Retina (tissue), 1 donor: ENCODE measurements at places on chromosomes 3 and 15.

GRCh38 chr3:3110299-3110630 is at the start of gene IL5RA:
IL5RA (minus strand) TSS chr3:3110374; CDS start chr3:3104984, 5,390 bp downstream.
- DNase-seq: no peak

GRCh38 chr3:150348500-150348899 is 59.6 kb upstream of the TSC22D2 start:
- no peak for DNase-seq

- DNase-seq: no peak
These were observed 32.1 kb upstream of the HEG1 start for GRCh38 chr3:125087768-125088391.

DNA sequence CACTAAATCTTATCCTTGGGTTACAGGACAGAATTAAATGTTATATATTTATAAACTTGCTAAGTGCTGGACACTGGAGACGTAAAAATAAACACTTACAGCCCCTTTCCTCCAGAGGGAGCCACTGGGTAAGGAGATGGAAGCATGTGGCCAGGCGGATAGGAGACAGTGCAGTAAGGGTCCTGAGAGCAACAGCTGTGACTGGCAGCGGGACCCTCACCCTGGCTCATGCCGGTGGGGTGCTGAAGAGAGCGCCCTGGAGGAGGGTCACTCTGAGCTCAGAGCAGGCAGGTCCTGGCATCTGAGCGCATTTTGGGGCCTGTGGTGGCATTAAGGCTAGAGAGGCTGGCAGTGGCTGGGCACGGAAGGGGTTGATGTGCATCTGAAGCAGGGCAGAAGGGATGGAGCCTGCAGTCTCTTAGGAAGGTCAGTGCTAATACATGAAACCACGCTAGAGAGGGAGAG is 16.0 kb downstream of the SEC61A1 start:
- DNase-seq: peak; percentile 32

- DNase-seq: no peak
These were observed 65.6 kb upstream of the PRR23C start for GRCh38 chr3:139110072-139110830.

DNA sequence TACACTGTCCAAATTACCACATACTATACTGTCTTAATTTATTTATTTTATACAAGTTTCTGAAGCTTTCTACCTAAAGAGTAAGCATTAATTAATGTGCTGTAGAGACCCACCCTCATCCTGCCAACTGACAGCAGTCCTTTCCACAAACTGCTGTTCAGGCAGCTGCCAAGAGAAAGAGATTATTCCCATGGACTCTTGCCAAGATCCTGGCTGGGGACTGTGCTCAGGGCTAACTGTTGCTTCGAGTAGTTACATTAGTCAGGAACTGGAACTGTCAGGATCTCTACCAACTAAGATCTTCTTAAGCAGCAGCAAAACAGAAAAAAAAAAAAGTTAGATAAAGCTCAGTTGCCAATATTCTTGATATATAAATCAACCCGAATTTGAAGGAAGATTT is 398.8 kb downstream of the MECOM start:
- DNase-seq: peak; percentile 62

DNA sequence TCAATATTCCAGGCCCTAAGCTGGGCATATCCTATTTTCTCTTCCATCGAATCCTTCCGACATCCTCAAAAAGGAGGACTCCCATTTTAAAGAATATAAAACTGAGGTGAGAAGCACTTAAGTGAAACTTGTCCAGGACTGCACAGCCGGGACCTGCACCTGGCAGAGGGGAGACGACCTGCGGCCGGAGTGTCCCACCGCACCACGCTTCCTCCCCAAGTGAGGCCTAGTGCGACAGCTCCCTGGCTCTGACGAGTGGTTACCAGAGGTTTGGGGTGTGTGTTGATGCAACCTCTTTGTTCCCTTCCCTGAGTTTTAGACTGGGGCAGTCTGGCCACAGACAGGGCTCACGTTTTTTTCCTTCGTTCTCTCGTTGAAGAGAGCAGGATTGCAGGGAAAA is 24.9 kb upstream of the ATP2B2 start:
- no peak for DNase-seq

- DNase-seq: no peak
These were observed 58.1 kb downstream of the PDIA5 start for GRCh38 chr3:123124971-123125370.

GRCh38 chr3:35187908-35188307 is 451.4 kb upstream of the ARPP21 start:
- no peak for DNase-seq

- DNase-seq: no peak
These were observed 90.0 kb upstream of the ICE2 start for GRCh38 chr15:60568914-60569391.

- no peak for DNase-seq
These were observed 82.8 kb upstream of the IGF1R start for GRCh38 chr15:98565566-98565965.

- peak; percentile 52 for DNase-seq
These were observed 124.7 kb upstream of the RBMS3 start for GRCh38 chr3:29156086-29156715.

DNA sequence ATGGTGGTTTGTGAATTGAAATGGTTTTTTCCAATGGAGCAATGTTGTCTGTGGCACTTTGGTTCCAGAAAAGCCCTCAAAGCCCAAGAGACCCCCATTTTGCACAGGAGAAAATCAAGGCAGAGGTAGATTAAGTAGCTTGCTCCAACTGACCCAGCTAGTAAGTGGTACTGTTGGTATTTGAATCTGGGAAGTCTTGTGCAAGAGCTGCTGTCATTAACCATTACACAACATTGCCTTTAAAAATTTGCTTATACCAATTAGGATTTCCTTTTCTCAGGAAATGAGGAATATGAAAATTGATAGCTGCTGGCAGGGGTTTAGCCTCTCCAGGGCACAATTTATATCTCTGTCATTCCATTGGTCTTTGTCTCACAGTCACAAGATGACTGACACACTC is 102.4 kb upstream of the UBE3A start:
- no peak for DNase-seq

DNA sequence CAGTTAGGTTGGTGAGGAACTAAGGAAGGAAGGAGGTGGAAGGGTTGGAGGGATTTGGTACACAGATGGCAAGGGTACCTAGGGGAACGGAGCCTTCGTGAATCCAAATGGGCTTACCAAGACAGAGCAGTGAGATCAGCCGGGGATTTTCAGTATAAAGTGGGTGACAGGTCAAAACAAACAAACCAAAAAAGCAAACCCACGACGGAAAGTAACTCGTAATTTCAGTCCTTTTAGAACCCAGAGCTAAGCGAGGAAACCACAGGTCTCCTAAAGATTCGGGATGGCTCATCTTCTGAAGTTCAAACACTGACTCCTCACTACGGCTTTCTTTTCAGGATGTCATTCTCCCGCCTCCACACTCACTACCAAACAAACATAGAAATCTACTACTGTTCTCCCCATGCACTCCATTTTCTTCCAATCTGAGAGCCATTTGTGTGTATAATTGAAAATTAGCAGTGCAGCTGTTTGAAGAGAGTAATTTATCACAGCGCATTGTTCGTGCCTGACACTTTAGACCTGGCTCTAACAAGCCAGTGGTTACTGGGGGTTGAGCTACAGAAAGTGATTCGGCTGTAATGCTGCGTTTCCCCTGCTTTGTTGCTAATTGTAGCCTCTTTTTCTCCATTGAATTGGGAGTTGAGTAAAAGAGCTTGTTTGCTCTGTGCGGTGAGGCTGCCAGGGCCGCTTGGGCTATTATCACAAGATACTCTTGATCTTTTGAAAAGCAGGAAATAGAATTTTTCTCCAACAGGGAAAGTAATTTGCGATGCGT is 64.7 kb upstream of the CCDC39 start:
- DNase-seq: peak; percentile 55

GRCh38 chr3:151236736-151237135 is 33.7 kb upstream of the GPR171 start:
- no peak for DNase-seq

- DNase-seq: no peak
These were observed 27.3 kb upstream of the TGFBR2 start for GRCh38 chr3:30578986-30579579.

DNA sequence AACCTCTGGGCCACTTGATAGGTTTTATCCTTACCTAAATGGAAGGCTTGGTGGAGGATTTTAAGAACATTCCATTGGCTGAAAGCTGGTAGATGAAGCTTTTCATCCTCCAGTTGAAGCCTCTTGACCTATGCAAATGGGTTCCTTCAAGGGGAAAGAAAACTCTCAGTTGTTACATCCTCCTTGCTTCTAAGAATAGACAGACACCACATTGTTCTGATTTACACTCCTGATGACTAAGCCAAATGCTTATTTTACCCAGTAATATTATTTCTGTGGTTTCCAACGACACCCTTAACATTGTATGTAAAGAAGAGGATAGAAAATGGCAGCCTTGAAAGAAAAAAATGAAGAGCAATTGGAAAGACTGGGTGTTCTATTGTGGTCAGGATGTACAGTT is 480.5 kb downstream of the OTOL1 start:
- DNase-seq: no peak

DNA sequence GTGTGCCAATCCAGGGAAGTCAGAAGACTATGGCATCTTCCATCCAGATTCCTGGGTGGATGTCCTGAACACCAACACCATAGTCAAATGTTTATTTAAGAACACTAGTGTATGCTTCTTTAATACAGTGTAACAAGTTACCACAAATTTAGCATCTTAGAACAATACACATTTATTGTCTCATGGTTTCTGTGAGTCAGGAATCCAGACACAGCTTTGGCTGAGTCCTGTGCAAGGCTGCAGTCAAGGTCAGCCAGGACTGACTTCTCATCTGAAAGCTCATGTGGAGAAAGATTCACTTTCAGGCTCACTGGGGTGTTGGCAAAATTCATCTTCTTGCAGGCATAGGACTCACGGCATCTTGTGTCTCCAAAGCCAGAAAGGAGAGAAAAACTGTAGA is 143.4 kb downstream of the ANXA2 start:
- no peak for DNase-seq

- DNase-seq: no peak
These were observed 1.2 kb downstream of the SIDT1 start for GRCh38 chr3:113533534-113533892.

- DNase-seq: no peak
These were observed 92.9 kb downstream of the NCEH1 start for GRCh38 chr3:172617976-172618375.

GRCh38 chr3:23576379-23576959 is 229.3 kb upstream of the UBE2E1 start:
- no peak for DNase-seq

DNA sequence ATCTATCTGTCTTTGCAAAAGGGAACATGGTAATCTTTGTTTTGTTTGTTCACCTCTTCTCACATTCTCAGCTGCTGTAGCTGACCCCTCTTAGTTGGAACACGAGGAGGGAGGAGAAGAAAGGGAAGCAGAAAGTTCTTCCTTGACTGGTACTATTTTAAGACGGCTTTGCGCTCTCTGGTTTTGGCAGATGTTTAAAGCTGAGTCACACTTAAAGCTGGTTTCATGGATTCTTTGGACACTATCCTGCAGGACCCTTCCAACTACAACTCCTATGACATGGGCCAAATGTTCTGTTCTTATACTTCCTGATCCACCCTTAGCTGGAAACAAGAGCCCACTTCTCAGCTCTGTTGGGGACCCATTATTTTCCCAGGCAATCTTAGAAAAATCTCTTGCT is 40.6 kb upstream of the FXR1 start:
- DNase-seq: no peak

GRCh38 chr3:168168743-168169142 is 73.0 kb upstream of the GOLIM4 start:
- DNase-seq: no peak

DNA sequence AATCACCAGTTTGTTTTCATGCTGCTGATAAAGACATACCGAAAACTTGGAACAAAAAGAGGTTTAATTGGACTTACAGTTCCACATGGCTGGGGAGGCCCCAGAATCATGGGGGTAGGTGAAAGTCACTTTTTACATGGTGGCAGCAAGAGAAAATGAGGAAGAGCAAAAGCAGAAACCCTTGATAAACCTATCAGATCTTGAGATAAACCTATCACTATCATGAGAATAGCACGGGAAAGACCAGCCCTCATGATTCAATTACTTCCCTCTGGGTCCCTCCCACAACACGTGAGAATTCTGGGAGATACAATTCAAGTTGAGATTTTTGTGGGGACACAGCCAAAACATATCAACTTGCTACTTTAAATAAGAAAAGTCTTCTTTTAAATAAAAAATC is 28.9 kb downstream of the CD200R1L start:
- DNase-seq: no peak

- DNase-seq: no peak
These were observed 156.1 kb downstream of the ROBO2 start for GRCh38 chr3:77195766-77196545.

GRCh38 chr3:12751571-12751970 is 7.5 kb downstream of the TMEM40 start:
- no peak for DNase-seq

GRCh38 chr3:25469558-25469957 is 41.5 kb downstream of the RARB start:
- DNase-seq: no peak

- DNase-seq: no peak
These were observed at the start of gene ANXA2 for GRCh38 chr15:60397772-60398445. ANXA2 (minus strand) TSS chr15:60397986; CDS start chr15:60386075, 11,911 bp downstream.

GRCh38 chr15:67199881-67200763 is 54.3 kb downstream of the AAGAB start:
- peak; percentile 41 for DNase-seq

GRCh38 chr3:112132554-112132953 is 494 bp downstream of the GCSAM start:
- DNase-seq: no peak

DNA sequence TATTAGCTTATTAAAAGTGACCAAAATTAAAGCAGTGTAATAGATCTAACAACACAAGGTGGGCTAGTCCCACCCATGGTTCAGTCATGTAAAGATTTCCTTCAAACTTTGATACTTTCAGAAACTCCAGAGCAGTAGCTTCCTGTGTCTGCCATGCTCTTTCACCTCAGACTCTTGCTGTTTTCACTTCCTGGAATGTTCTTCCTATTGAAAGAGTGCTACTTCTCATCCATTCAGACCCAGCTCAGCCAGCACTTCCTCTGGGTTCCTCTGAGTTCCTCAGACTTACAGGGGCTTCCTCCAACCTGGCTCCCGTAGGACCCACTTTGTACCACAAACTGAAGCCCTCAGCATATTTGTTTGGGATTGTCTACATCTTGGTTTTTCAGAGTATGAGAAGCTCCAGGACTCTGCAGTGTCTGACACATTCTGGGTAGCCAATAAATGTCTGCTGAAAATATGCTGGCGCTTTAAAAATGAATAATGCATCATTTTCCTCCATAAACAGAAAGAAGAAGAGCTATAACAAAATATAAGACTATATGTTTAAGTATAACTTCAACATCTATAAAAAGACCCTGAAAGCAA is 18.0 kb downstream of the NCEH1 start:
- DNase-seq: no peak

- DNase-seq: peak; percentile 12
These were observed 30.5 kb upstream of the TIPARP start for GRCh38 chr3:156643729-156644389.

GRCh38 chr3:157574531-157574930 is 71.3 kb upstream of the VEPH1 start:
- no peak for DNase-seq

DNA sequence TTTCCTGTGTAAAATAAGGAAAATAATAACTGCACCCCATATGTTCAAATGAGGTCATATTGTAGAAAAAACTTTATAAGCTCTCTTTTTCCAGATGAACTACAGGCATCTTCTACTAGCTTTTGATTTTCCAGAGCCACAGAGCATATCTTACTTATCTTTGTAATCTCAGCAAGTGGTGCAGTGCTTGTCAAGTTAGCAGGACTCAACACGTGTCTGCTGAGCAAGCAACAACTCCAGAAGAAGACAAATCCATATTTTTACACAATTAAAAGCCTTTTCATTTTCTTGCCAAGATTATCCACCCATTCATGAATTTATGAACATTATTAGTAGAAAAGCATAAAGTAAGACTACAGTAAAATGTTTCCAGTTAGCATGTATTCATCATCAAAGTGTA is 14.4 kb upstream of the TSC22D2 start:
- DNase-seq: no peak
